HL-60 (cell line): ENCODE measurements at places on chromosomes 2 and 18.

- DNase-seq: no peak
Measured at GRCh38 chr18:22193466-22193865, 24.1 kb downstream of the GATA6 start.

GRCh38 chr2:3186766-3187165, 190.9 kb downstream of the EIPR1 start:
- DNase-seq: no peak

GRCh38 chr2:153770359-153770991, 101.2 kb upstream of the GALNT13 start:
- no peak for DNase-seq

DNA sequence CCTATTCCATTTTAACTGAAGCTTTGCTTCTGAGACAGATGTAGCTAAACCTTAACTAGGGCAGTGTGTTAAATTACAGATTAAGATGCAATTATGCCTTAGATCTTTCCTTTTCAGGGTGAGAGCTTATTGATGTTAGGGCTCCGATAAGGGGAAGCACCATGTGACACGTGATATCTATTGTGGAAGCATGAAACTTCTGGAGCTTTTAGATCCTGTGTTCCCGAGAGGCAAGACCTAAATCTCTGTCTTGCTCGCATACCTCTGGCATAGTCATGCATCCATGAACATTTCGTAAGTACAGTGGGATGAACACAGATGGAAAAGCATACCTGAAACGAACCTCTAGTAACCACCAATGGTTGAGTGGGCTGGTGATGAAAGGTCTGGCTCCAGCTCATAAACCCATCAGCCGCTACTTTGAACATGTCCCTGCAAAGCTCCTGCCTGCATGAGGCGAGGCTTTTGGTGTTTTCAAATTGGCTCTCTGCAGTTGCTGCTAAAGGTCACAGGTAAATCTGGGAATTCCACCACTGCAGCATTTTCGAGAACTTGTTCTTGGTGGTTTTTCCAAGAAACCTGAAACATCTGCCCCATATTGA, 3.7 kb upstream of the NRP2 start:
- no peak for DNase-seq

DNA sequence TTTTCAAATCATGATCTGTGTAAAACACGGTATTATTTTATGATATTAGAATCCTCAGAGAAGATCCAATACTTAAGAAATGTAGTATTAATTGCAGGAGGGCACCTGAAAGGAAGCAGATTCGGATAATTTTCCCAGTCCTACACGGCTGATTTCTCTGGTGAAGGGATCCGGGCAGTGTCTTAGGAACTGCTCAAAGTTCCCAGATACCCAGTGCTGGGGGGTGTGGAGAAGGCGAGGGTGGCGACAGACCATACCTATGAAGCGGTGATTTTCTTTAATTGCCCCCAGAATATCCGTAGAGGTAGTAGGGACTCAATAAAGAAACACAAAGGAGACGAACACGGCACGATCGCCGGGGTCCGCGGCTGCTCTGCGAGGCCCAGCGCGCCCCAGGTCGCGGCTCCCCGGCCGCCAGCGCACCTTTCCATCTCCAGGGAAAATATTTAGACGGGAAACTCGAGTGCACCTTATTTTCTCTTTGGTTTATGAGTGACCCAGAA, 1.4 kb upstream of the SOX11 start:
- no peak for DNase-seq

- no peak for DNase-seq
Measured at GRCh38 chr2:232652505-232652851, 19.1 kb downstream of the EFHD1 start.

GRCh38 chr2:8501061-8501720, 180.7 kb upstream of the ID2 start:
- DNase-seq: peak; percentile 73

DNA sequence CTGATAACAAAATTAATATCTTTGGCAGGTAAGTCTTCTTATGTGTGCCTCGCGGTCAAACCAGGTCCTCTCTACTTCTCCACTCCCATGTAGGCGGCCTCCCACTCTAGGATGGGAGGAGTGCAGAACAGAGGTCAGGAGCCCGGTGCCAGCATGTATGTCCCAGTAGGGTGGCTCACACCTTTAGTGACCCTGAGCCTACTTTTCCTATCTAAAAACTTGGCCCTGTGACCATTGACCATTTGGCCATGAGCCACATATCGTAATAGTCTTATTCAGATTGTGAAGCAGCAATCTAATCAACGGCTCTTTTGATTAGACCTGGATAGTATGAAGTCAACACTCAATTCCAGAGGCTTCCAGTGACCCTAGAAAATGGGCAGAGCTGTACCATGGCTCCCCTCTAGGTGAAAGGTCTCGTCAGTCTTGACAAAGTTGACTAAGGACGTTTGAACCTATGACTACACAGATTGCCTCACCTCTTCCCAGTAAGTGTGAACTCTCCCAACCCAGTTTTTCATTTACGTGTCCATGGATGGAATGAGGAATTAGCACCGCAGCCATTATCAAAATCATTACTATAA, 17.1 kb upstream of the FABP1 start:
- no peak for DNase-seq

- DNase-seq: no peak
Measured at GRCh38 chr2:105068387-105068786, 30.5 kb downstream of the MRPS9 start.

DNA sequence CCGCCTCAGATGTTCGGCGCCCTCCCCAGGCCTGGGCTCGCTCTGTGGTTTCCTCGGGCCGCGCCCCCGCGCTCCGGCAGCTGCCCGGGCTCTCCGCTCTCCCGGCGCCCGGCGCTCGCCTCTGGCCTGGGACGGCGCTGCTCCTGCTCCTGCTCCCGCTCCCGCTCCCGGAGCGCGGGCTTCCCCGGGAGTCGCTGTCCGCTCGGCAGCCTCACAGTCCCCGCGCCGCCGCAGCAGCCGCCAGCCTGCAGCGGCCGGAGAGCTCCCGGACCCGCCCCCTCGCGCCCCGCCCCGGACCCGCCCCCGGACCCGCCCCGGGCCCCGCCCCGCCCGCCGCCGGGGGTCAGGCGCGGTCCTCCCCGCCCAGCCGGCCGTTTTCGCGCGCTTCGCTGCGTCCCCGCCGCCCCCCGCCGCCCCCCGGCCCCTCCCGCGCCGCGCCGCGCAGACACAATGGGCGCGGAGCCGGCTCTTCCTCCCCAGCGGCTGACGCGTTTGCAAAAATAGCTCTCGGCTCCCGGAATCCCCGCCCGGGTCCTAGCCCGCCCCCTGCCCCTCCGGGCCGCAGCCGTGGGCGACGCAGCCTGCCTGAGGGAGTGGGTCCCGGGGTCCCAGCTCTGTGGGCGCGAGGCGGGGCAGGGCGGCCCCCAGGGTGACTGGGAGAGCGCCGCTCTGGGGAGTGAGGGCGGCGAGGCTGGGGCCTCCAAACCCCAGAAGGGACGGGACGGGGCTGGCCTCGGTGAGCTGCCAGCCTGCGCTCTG, at the start of gene ARL4C:
TSS of gene ARL4C (minus strand) at position 247 of the 759 bp plus-strand sequence. CDS start 495 bp downstream, outside the sequence.
- peak; percentile 13 for DNase-seq

- DNase-seq: no peak
Measured at GRCh38 chr18:36650906-36651305, 177.9 kb downstream of the TPGS2 start.

DNA sequence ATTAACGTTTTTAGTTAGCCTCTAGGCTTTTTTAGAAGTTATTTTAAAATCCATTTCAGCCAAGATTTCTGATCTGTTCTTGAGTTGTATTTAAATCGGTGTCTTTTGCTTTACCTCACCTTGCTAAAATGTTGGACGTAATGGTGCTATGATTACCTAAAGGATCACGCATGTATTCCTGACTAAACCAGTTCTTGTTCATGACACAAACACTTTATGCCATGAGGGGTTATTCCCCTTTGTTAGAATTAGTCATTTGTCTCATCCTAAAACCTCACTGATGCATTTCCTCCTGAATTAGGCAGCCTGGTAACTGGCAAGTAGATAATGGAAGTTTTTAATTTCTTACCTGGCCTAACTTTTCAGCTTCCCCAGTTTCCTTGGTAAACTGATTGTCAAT, 185.4 kb upstream of the TANK start:
- no peak for DNase-seq

DNA sequence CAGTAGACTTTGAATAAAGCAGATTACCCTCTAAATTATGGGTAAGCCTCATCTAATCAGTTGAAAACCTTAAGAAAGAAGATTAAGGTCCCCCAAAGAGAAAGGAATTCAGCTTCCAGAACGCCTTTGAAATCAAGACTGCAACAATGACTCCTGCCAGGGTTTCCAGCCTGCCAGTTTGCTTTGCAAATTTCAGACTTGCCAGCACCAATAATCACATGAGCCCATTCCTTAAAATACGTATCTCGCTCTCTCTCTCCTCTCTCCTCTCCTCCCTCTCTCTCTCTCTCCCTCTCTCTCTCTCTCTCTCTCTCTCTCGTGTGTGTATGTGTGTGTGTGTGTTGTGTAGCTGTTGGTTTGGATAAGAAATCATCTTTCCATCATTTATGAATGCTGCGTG, 184.2 kb downstream of the PDE1A start:
- DNase-seq: no peak

DNA sequence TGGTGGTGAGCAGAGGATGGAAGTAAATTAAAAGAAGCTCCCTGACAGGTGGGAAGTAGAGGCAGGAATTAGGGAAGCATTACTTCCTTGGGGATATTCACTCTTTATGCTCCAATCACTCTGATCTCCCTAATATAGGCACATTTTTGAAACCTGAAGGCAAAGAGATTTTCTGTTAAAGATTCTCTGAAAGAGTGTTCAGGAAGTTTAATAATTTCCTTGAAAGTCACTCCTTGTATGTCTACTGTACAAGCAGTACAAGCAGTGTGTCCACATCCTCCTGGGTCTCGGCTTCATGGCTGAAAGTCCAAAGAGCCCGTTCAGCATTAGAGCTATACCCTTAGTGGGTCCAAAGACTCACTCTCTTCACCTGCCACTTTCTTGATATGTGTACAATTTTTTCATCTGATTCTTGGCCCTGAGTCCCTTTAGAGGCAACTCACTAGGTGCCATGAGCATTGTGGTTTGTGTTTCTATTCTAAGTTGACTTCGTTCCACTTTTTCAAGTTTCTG, 60.2 kb downstream of the AAK1 start:
- no peak for DNase-seq

- DNase-seq: peak; percentile 22
Measured at GRCh38 chr2:39243469-39244123, at the start of gene CDKL4. Gene CDKL4 (minus strand): TSS chr2:39243970.

GRCh38 chr2:56523816-56524215, 340.0 kb downstream of the CCDC85A start:
- DNase-seq: no peak

GRCh38 chr2:52269696-52270485, 1238.0 kb upstream of the NRXN1 start:
- DNase-seq: no peak

DNA sequence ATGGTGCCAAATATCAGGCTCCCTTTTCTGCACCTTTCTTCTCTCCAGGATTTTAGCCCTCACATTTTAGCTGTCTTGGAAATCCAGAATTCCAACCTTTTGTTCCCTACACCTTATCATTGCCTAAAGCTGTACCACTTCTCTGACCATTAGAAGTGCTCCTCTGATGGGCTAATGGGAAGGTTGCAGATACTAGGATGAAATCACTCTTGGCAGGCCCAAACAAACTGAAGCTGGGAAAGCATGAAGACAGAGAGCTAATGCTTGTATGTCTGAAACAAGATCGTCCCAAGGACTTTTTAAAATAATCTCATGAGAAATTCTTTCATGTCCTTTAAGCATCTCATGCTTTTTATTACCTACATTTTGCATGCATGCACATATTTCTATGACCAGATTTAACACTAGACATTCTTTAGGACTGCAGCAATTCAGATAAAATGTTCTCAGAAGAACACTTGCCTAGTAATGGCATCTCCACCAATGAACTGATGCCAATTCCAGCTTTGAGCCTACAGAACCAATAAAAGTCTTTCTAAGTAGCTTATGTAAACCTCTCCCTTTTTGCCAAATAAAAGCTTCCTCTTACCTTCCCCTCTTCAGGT, 98.4 kb upstream of the OSR1 start:
- DNase-seq: no peak

GRCh38 chr18:2984091-2984490, 28.9 kb downstream of the LPIN2 start:
- no peak for DNase-seq

DNA sequence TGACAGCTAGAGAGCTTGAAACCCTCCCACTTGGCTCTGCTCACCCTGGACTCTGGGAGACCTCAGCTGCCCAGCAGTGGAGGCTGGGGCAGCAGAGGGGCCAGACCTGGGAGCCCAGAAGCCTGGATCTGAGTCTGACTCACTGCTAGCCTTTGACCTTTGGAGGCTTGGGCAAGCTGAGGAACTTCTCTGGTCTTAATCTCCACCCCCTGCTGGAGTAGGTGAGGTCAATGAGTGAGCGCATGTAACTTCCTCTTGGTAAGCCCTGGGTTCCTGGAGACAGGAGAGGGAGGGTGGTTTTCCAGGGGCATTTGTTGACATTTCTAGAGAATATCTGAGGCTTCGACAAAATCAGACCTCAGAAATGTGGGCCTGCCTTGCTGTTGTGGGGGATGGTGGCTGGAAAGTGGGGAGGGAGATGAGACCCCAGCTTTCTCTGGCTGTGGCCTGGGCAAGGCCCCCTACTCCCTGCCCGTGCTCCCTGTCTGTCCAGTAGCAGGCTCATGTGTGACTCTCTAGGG, 73.0 kb upstream of the YWHAQ start:
- peak; percentile 43 for DNase-seq

- DNase-seq: no peak
Measured at GRCh38 chr18:22829781-22830180, 103.3 kb upstream of the RBBP8 start.

- DNase-seq: no peak
Measured at GRCh38 chr18:54641734-54642133, 50.7 kb downstream of the DYNAP start.

- no peak for DNase-seq
Measured at GRCh38 chr2:226300196-226300886, 499.3 kb downstream of the IRS1 start.

DNA sequence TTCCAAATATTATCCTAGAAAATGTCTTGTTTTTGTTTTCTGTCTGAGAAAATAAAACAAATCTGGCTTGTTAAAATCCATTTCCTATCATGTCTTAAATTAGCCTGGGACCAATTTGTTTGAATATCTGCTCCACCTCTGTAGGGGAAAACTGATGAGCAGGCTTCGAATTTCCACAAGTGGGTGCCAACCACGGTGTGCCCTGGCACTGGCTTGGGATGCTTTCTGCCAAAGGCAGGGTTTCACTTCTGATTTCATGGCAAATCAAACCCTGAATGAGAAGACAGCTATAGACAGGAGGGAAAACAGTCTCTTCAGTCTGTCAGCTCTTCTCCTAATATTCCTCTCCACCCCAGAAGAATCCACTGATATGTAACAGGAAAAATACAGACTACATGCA, 33.7 kb upstream of the STAT4 start:
- DNase-seq: no peak

- no peak for DNase-seq
Measured at GRCh38 chr18:55079481-55080355, 120.5 kb upstream of the CCDC68 start.

DNA sequence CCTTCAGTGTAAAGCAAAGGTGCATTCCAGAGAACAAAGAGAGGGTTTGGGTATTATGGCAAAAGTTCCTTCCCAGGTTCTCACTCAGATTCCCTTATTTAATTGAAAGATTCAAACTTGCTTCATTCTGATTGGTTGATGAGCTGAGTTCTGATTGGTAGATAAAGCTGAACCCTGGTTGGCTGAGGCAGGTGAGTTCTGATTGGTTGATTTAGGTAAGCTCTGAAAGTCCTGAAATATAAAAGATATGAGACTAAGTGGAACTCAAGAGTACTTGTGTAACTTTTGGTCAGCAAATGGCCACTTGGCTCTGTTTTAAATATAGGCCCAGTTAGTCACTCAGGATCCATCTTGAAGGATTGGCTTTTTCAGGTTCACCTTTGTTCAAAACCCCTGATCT, 99.8 kb upstream of the FBXO11 start:
- DNase-seq: no peak

- DNase-seq: no peak
Measured at GRCh38 chr2:239399433-239399920, 1.3 kb downstream of the HDAC4 start.
